Dermis blood vessel endothelial cell (primary cell): ENCODE measurements at places on chromosomes 2 and 18. TPM values are rescaled to one million over a fixed set of nuclear protein-coding genes. Genes with fewer than 3 reads are reported as not detected.

UGT1A7 gene
- total RNA-seq, result not detected in 2 replicates

DUSP11 gene
- total RNA-seq, result 23.9 and 34.2 TPM in 2 replicates

TMEM127 gene
- total RNA-seq, result 24.7 and 32.0 TPM in 2 replicates

SRD5A2 gene
- not detected in 2 replicates for total RNA-seq

ATP8B1 gene
- 51.1 and 72.5 TPM in 2 replicates for total RNA-seq

UGT1A3 gene
- not detected in 2 replicates for total RNA-seq

DNA sequence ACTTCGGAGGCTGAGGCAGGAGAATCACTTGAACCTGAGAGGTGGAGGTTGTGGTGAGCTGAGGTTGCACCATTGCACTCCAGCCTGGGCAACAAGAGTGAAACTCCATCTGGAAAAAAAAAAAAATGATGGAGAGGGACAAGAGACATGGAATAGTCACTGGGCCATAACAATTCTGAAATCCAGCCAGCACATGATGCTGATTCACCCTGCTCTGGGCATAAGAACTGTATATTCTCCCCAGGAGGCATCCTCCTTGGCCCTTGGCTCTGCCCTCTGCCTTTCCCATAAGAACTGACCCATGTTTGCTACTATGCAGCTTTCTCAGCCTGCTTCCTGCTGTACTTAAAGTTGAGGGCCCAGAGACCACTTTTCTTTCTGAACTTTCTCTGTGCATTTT lies 297.7 kb downstream of the GBX2 start:
- DNase-seq, result no peak

DNA sequence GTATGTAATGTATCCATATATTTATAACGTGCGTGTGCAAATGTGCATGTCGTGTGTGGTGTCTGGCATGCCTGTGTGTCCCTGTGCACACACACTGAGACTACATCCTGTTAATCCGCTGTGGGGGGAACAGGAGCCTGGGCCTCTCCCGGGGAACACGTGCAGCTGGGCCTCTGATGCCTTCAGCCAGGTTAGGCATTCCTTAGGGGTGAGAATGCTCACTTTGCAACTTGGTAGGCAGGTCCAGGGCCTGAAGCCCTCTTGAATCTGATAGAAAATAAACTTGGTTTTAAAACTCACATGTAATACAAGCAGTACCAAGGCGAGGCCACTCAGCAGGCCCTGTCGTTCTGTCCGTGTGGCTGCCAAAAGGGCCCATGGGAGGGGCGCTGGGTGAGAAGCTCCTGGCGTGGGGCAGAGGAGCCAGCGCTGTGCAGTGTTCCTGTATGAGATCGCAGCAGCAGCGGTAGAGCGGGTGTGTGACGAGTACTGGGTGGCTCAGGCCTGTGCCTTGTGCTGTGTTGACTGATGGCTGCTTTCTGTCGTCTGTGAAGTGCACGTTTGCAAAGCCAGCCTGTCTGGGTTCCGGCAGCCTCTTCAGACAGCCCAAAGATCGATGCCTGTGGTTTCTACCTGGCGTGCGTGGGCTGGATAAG lies 16.2 kb downstream of the SALL3 start:
- DNase-seq, result no peak

DNA sequence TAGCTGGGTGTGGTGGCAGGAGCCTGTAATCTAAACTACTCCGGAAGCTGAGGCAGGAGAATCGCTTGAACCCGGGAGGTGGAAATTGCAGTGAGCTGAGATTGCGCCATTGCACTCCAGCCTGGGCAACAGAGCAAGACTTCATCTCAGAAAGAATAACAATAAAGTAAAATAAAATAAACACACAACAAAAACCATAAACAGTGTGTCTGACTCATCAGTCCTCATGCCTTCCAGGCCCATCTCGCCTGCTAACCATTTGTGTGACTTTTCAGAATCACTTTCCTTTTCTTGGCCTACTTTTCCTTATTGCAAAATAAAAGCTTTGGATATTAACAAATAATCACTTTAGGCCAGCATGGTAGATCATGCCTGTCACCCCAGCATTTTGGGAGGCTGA lies 42.0 kb upstream of the ASXL2 start:
- DNase-seq, result no peak

GRCh38 chr18:66687635-66688034 lies 83.7 kb upstream of the CDH19 start:
- DNase-seq, result no peak

- DNase-seq, result no peak
Measured at GRCh38 chr2:8059255-8059654, 622.6 kb upstream of the ID2 start.

GRCh38 chr2:24233321-24233720 lies 58.5 kb downstream of the FAM228A start:
- no peak for DNase-seq

GRCh38 chr2:200624658-200625057 lies 38.8 kb downstream of the AOX1 start:
- DNase-seq, result no peak

GRCh38 chr18:53864770-53865169 lies 359.7 kb downstream of the MBD2 start:
- DNase-seq, result no peak

GRCh38 chr2:171787333-171788072 lies 100.2 kb downstream of the DYNC1I2 start:
- no peak for DNase-seq

DNA sequence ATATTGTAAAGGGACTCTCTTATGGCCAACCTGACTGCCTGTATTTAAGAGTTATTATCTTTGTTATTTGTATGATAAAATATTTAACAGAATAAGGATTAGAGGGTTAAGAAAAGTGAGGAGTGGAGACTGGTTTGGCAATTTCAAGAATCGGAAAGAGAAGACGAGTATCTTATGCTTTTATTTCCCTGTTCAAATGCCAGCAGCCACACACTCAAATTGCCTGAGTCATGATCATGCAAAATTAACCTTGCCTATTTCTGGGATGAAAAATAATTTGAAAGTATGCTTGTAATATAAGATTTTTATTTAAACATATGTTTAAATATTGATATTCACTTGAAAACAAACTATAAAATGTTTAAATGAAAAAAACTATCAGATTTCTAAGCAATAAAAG lies 188.6 kb downstream of the CD226 start:
- no peak for DNase-seq

DNA sequence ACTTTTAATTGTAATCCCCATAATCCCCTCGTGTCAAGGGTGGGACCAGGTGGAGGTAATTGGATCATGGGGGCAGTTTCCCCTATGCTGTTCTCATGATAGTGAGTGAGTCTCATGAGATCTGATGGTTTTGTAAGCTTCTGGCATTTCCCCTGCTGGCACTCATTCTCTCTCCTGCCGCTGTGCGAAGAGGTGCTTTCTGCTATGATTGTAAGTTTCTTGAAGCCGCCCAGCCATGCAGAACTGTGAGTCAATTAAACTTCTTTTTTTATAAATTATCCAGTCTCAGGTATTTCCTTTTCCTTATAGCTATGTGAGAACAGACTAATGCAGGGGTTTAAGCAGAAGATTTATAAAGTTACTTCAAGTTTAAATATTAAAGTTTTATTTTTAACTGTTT lies 655.2 kb downstream of the EPHA4 start:
- DNase-seq, result no peak

- peak; percentile 75 for DNase-seq
Measured at GRCh38 chr18:49249521-49249920, 210.9 kb downstream of the DYM start.

DNA sequence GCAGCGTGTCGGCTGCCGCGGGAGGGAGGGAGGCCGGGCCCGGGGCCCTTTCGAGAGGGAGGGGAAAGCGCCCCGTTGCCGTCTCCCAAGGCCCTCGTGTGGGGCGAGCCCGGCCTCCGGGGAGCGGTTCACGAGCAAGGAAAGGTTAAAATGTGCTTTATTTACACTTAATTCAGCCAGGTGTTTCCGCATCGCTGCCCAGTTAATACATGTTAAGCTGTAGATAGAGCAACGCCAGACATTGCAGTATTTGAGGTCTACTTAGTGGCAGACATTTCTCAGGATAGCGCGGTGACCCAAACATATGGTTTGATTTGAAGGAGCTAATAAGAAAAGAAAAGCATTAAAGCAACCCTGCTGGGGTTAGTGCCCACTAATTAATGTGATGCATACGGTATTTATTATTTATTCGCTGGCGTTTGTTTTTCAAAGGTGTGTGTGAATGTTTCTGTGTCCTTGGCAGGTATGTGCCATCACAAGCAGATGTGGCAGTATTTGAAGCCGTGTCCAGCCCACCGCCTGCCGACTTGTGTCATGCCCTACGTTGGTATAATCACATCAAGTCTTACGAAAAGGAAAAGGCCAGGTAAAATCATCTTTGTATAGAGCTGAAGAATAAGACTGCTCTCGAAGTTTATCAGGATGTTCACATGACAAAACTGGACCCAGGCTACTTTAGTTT lies 571 bp downstream of the EEF1B2 start:
- DNase-seq, result peak; percentile 63

GRCh38 chr2:144470816-144471215 lies 49.1 kb downstream of the ZEB2 start:
- DNase-seq, result peak; percentile 34

DNA sequence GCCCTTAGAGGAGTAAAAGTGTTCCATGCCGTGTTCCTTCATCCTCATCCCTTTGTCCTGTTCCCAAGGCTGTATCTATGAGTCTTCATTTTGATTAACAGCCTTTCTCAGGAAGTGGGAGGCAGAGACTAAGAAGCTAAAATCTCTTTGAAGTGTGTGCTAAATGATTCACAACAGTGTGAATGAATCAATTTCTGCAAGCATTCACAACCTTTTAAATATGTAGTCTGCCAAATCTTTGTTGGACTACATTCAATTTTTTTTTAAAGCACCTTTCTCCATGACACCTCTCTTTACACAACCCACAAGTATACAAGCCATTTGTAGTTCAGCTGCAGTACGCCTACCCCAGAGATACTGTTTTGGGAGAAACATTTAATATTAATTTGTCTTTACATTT lies 408.6 kb upstream of the FANCL start:
- DNase-seq, result no peak

DNA sequence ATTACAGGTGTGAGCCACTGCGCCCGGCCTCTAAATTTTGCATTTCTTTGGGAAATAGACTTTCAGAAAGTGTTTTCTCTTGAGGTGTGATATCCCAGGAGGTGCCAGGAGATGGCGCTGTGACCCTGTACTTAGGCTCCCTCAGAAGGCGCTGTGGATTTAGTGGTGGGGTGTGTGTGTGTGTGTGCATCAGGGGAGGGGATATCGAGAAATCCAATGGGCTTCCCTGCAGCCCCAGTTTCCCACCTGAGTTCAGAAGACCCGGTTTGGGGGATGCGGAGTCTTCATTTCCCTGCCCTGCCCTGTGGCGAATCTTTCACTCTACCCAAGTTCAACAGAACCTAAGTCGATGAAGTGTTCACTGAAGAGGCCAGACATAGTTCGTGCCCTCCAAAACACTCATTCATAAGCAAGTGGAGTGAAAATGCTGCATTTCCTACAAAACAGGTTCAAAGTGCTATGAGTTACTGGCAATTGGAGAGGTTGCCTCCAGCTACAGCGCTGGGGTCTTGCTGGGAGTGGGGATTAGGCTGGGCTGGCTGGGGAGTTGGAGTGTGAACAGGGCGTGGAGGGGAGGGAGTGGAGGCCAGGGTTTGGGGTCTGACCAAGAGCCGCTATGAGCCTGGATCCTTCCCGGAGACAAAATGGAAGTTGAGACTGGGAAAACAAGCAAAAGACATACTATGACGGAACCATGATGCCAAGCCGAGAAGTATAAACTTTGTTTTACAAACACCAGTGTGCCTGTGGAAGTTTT lies 6.5 kb upstream of the WNT6 start:
- peak; percentile 80 for DNase-seq

- DNase-seq, result no peak
Measured at GRCh38 chr2:130766037-130766436, 10.7 kb downstream of the AMER3 start.

GRCh38 chr18:58580078-58580477 lies 48.8 kb downstream of the ALPK2 start:
- no peak for DNase-seq

- DNase-seq, result peak; percentile 27
Measured at GRCh38 chr18:45962461-45962860, 4.7 kb downstream of the EPG5 start.

DNA sequence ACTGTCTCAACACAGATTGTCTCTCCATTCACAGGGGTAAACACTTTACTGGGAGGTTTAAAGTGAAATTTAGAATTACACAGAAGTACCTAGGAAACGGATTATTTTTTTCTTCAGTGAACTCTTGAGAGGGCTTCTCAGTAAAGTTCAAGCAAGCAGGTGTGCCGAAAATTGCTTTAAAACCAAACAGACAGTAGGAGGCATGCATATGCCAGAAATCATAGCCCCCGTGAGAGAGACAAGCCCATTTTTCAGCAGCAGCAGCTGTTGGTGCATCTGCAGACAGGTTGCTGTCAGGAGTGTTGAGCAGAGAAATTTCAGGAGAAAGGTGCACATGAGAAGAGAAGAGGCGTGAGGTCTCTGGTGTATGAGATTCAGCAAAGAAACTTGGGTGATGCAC lies 2115.5 kb upstream of the CELF4 start:
- DNase-seq, result no peak

DNA sequence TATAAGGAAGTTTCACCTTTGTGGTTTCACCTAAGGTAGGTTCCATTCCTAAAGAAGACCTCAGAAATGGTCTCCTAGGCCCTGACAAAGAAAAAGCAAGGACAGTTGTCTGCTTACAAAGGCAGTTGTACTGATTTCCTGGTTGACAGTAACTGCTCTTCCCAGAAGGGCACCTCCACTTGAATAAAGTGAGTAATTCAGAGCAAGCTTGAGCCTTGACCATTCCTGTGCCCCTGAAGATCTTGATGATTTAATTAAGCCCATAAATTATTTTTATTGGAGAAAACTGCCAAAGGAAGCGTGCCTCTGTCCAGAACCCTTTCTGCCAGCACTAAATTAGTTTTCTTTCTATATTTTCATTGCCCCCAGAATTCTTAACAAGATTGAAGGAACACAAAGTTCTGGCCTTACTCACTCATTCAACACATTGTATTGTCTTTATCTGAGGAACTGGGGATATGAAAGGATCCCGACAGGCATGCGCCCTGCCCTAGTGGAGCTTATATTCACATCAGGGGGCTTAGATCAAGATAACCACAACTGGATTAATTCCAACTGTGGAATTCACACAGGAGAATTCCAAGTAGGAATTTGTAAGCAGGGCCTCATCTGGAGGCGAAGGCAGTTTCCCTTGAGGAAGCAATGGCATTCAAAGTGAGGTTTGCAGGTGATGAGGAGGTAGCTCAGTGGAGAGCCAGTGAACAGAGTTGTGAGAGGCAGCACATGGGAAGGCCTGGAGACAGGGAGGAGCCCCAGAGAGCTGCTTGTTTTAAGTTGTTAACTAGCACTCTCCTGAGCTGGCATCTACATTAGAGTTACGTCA lies 21.2 kb downstream of the PTRHD1 start:
- DNase-seq, result no peak

GRCh38 chr2:79887747-79888374 lies 375.0 kb downstream of the CTNNA2 start:
- peak; percentile 68 for DNase-seq

GRCh38 chr2:105252271-105252670 lies 10.7 kb downstream of the GPR45 start:
- no peak for DNase-seq
